Activated naive CD8-positive, alpha-beta T cell treated with anti-CD3 and anti-CD28 coated beads, Interleukin-2, amount 10 ng/mL, durations not matched to agents 7 days and 5 days (primary cell): ENCODE measurements at places on chromosomes 4 and X. TPM values are rescaled to one million over a fixed set of nuclear protein-coding genes. Genes with fewer than 3 reads are reported as not detected.

DNA sequence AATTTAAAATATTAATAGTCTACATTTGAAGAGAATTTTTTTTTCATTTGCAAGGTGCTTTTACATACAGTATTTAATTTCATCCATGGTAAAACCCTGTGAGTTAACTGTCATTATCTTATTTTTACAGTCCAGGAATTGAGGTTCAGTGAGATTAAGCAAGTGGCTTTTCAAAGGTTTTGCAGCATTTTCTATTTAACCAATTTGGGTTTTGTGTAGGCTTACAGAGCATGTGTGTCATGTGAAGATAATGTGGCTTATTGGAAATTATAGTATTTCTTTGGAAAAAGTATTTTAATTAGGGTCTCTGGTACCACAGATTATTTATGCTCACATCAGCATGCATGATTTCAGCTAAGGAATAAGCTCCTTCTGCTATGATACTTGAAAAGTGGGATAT lies 4.5 kb downstream of the XK start:
- DNase-seq = no peak
- no peak overlapping the region for H3K27ac ChIP-seq
- no peaks in the 10 kb centered on the region for H3K36me3 ChIP-seq
- H3K4me3 ChIP-seq = no peak overlapping the region
- H3K27me3 ChIP-seq = peaks cover 7% of the 10 kb centered on the region
- no peaks in the 10 kb centered on the region for H3K4me1 ChIP-seq

LANCL3 gene
- 0.37 TPM for total RNA-seq

GRCh38 chr4:3498901-3499510 lies 33.2 kb downstream of the LRPAP1 start:
- H3K4me1 ChIP-seq = peaks cover 4% of the 10 kb centered on the region
- H3K27ac ChIP-seq = no peak overlapping the region
- no peak for DNase-seq
- no peak overlapping the region for H3K4me3 ChIP-seq

SUV39H1 gene
- 25.4 TPM for total RNA-seq

IL2RG gene
- total RNA-seq = 389 TPM

NWD2 gene
- not detected for total RNA-seq

DNA sequence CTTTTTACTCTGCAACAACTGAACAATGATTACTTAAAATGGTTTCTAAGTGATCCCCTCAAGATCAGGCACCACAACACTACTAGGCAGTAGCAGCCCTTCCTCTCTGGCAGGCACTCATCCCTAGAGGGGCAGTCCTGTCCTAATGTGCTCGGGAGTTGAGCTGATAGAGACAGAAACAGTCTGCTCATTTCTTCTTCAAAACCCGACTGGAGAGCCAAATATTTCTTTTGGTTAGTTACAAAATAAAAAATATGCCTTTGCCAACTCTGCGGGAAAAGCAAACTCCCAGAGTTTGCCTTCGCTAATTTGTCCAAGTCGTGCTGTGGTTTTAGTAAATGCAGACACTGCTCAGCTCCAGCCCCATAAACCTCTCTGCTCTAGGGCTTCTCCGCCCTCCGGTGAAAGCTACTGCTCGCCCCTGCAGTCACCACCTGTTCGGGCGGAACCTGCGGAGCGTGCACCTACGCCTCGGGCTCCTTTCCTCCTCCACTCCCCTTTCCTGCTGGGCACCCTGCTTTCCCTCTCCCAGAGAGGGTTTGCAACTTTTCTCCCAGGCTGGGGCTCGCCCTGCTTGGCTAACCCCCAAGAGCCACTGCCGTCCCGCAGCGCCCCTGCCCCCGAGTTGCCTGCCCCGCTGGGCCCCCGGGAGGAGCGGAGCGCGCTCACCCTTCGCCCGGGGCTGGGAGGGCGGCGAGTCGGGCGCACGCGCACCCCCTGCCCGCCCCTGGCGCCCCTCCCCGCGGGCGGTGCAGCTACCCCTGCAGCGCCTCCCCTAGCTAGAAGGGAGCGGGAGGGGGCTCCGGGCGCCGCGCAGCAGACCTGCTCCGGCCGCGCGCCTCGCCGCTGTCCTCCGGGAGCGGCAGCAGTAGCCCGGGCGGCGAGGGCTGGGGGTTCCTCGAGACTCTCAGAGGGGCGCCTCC lies at the start of gene NPNT:
Gene NPNT (plus strand): TSS at position 812 of the 923 bp plus-strand sequence. CDS start 182 bp downstream, outside the sequence.
- peak within 1 kb of the TSS; percentile 55 for H3K4me3 ChIP-seq
- H3K36me3 ChIP-seq = no peaks in the 10 kb centered on the region
- peaks cover 83% of the 10 kb centered on the region for H3K27me3 ChIP-seq
- DNase-seq = peak; percentile 28
- peaks cover 7% of the 10 kb centered on the region for H3K4me1 ChIP-seq
- H3K27ac ChIP-seq = no peak within 1 kb of the TSS

DNA sequence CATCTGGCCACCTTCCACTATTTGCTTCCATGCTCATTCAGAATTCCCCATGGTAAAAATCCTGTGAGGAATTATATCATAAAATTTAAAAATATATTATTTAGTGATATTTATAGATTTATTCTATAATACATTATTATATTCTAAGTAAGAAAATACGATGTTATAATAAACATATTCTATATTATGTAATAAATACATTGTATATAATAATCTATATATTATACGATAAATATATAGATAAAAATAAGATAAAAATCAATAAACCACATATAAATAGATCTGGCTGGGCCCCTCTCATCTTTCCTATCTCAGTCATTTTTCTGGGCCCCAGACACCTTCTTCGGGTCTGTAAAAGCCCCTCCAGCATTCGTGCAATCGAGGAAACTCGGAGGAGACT lies 68.5 kb downstream of the DCTD start:
- H3K27me3 ChIP-seq = peaks cover 3% of the 10 kb centered on the region
- H3K36me3 ChIP-seq = no peaks in the 10 kb centered on the region
- H3K4me3 ChIP-seq = no peak overlapping the region
- no peak overlapping the region for H3K27ac ChIP-seq

RGN gene
- total RNA-seq = not detected

PLRG1 gene
- 80.8 TPM for total RNA-seq

DNA sequence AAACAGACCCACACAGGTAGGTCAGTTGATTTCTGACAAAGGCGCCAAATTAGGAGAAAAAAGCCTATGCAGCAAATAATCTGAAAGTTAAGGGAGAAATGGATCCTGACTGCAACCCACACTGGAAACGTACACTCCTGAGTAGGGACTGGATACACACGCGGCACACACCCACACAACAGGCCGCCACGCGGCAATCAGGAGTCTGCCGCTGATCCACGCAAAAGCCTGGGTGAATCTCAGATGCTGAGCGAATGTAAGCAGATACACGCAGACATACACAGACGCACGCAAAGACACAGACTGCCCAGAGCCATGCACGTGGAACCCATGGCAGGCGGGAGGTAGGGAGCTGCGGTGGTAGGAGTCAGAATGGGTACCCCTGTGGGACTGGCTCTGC lies 21.7 kb downstream of the LRPAP1 start:
- no peak for DNase-seq
- H3K4me1 ChIP-seq = peaks cover 1% of the 10 kb centered on the region
- peaks cover 30% of the 10 kb centered on the region for H3K36me3 ChIP-seq
- no peak overlapping the region for H3K27ac ChIP-seq
- H3K4me3 ChIP-seq = no peak overlapping the region

DNA sequence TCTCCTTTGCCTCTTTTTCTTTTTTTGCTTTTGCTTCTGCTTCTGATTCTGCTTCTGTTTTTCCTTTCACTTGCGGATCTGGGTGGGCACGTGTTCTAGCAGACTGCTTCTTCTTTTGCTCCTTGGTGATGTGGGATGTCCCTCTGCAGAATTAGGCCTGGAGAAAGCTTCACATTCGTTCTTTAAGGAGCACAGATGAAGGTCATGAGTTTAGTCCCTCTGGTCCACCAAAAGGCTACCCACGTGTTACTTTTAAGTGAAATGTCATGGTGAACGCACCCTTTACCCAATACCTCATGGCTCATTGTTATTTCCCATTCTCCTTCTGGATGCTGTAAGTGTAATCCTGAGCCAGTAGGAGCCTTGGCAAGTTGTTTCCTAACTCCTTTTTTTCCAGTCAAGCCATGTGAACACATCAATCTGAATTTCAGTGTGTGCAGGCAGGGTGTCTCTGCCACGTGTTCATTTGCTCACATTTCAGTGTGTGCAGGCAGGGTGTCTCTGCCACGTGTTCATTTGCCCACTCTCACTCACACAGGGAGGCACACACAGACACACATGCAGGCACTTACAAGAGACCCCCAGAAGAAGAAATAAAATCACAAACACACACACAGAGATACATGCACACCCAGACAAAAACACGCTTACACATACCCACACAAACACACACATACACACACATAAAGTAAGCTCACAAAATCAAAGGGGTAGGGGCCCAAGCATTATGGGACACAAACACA lies 36.9 kb downstream of the NBDY start:
- H3K27me3 ChIP-seq = no peaks in the 10 kb centered on the region
- peaks cover 38% of the 10 kb centered on the region for H3K4me1 ChIP-seq
- DNase-seq = no peak
- H3K27ac ChIP-seq = peak overlapping the region; percentile 95
- H3K4me3 ChIP-seq = peak overlapping the region; percentile 76

DNA sequence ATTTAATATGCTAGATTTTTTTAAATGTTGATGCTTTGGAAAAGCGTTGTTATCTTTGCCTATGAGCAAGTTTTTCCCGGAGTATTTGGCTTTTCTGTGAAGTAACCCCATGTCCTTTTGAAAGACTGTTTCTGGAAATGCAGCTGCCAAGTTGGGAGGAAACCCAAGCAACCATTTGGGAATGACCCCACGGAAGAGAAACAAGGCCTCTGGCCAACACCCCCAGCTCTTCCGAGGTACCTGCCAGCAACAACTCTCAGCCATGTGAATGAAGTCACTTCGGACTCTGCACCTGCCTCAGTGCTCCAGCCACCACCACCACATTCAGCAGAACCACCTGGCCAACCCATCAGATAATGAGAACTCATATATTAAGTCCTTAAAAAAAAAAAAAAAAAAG lies 36.2 kb upstream of the DHRSX start:
- H3K27me3 ChIP-seq = peaks cover 5% of the 10 kb centered on the region
- no peak overlapping the region for H3K27ac ChIP-seq
- no peaks in the 10 kb centered on the region for H3K36me3 ChIP-seq
- no peak overlapping the region for H3K4me3 ChIP-seq

GRCh38 chr4:151443752-151444151 lies 34.8 kb downstream of the FHIP1A start:
- no peaks in the 10 kb centered on the region for H3K36me3 ChIP-seq
- DNase-seq = no peak
- H3K27ac ChIP-seq = no peak overlapping the region
- H3K4me1 ChIP-seq = no peaks in the 10 kb centered on the region

DNA sequence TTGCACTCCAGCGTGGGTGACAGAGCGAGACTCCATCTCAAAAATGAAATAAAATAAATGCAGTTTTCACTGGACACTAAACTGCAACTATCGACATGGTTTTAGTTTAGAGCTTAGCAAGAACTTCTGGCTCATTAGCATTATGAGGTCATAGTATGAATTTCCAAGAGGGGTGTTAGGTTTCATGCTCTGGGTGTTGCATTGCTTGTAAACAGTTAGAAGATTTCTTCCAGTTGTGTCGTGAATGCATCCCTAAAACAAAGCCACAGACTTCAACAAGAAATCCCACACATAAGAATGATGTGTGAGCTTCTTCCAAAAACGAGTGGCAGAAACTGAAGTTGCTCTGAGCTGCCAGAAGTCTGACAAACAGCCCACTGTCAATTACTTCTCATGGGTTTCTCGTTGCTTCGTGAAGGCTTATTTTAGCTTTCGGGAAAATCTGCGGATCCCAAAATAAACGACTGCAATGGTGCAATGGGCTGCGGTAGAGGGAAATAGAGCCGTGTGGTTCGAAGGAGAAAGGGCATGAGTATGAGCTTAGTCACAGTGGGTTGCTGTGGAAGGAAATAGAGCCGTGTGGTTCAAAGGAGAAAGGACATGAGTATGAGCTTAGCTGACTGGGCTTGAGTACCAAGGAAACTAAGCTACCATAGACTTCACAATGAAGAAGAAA lies 354.9 kb downstream of the DHRSX start:
- no peak overlapping the region for H3K4me3 ChIP-seq
- no peaks in the 10 kb centered on the region for H3K4me1 ChIP-seq

DNA sequence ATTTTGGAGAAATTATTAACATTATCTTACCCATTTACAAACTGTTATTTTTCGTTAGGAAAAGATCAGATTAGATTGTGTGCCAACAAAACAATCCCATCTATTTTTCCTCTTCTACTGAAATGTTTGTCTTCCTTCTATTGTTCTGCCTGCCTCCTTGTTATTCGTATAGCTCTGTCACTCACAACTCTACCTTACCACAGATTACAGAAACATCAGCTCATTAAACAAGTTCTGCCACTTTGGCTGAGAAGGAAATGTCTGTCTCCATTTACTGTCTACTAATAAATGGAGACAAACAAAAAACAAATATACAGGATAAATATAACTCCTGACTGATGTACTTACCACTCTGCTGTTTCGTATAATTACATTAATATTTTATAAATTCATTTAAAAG lies 211.4 kb downstream of the ENOX2 start:
- peaks cover 2% of the 10 kb centered on the region for H3K36me3 ChIP-seq
- no peaks in the 10 kb centered on the region for H3K4me1 ChIP-seq
- DNase-seq = no peak
- no peaks in the 10 kb centered on the region for H3K27me3 ChIP-seq
- H3K4me3 ChIP-seq = no peak overlapping the region

NAT8L gene
- not detected for total RNA-seq

DNA sequence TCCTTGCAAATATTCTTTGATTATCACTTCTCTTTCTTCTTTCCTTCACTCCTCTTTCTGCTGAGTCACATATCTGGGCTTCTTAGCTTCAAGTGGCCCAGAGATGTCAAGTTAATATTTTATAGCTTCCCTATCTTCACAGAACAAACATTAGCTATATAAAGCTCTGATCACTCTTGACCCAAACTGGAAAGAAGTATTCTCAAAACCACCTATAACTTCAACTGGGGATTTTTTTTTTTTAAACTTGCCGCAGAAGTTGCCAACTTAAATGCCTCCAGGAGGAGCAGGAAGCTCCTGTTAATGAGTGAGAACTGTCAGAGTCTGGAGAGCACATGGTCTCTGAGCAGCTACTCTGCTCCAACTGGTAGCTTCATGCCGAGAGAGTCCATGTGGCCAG lies 233.3 kb upstream of the EDNRA start:
- no peak overlapping the region for H3K4me3 ChIP-seq
- H3K36me3 ChIP-seq = no peaks in the 10 kb centered on the region
- no peak overlapping the region for H3K27ac ChIP-seq
- no peaks in the 10 kb centered on the region for H3K4me1 ChIP-seq
- H3K27me3 ChIP-seq = no peaks in the 10 kb centered on the region
- no peak for DNase-seq

DNA sequence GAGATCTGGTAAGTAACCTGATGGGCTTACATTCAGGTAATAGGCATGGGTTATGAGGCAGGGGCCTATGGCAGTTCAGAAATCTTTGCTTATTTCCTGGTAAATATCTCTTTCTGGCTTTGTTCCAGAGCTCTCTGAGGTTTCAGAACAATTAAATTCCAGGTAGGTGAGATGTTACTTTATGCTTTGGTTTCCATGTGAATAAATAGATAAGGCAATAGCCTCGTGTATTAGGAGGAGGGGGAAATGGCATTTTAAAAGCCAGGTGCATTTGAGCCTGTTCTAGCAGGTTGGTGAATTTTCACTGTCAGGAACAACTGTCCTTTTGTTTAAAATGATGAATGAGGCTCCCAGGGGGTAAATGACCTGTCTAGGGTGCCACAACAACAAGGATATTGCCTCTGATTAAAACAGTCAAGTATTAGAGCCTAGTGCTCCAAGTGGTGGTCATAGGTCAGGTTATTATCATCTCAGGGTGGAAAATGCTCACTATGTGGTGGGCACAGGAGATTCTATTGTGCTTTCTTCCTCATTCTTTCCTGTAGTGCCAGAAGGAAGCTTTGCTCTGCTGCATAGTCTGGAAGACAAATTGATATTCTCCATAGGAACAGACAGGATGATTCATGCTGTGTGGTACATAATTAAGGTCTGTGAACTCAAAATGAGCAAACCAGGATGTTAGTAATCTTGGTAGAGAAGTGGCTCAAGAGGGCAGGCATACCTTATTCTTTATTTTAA lies 296.2 kb downstream of the INPP4B start:
- no peak overlapping the region for H3K4me3 ChIP-seq
- H3K36me3 ChIP-seq = peaks cover 3% of the 10 kb centered on the region
- no peak for DNase-seq
- peaks cover 11% of the 10 kb centered on the region for H3K4me1 ChIP-seq
